ENCODE measurements at places on chromosomes 7 and 10. TPM values are rescaled to one million over a fixed set of nuclear protein-coding genes. Genes with fewer than 3 reads are reported as not detected.

DNA sequence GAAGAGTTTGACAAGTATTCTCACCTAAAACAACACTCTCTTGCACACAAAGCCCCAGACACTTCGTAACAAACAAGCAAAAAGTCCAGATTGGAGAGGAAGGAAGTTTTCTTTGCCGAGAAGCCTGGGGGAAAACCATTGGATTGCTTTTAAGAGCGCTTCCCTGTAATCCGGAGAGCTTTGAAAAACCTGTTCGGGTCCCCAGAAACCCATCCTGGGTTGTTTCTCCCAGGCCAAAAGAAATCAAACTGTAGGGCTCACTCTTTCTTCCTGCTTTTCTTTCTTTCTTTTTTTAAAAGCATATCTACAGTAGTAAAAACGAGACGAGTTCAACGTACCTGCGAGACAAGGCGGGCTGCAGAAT, 655 bp downstream of the SP8 start:
- no peak for DNase-seq

DNA sequence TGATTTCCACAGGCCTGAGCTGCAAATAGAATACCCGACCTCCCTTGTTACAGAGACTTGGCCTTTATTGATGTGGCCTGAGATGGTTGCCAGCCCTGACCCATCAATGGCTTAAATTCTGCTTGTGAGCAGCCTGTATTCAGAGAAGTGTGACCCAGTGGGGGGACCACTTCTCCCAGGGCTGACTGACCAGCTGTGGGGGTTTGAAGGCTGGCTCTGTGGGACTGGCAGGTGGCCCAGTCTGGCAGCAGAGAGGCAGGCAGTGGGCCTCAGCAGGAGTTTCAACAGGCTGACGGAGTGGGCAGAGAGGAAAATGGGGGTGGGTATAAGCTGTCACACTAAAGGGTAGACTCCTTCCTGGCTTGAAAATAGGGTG, 12.2 kb upstream of the PPIF start:
- DNase-seq: no peak

DNA sequence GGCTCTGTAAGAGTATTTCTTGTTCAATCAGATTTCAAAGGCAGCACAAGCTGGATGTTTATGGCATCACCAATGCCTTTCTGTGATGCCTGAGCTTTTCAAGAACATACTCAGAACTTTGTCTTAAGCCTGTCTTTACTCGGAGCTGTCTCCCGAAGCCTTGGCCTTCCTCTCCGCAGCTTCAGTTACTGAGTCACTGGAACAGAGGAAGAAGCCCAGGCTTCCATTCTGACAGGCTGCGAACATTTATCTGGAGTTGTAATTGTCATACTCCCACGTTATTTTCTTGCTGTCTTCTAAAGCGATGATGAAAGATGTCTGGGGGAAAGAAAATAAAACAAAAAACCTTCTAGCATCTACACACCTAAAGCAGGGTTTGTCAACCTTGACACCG, 43.9 kb downstream of the GRK5 start:
- DNase-seq: no peak

DNA sequence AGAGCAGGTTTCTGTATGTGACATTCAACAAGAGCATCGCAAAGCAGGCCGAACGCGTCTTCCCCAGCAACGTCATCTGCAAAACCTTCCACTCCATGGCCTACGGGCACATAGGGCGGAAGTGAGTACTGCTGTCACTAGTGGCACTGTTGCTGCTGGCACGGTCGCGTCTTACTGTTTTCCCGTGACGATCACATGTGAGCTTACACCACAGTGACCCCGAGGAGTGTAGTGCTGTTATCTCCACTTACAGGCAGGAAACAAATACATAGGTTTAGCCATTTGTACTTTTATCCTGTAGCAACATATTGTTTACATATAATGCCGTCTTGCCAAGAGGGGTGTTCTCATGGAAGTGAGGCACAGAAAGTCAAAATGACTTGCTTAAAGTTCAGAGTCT, 25.4 kb downstream of the FBH1 start:
- no peak for DNase-seq

GRCh38 chr10:24958091-24958720, 5.8 kb upstream of the PRTFDC1 start:
- DNase-seq: no peak

The MSS51 gene
- total RNA-seq: 3.0 TPM

- no peak for DNase-seq
Measured at GRCh38 chr7:42931447-42931833, 534 bp downstream of the PSMA2 start.

The DENND2A gene
- 14.9 TPM for total RNA-seq

The RBP3 gene
- not detected for total RNA-seq

DNA sequence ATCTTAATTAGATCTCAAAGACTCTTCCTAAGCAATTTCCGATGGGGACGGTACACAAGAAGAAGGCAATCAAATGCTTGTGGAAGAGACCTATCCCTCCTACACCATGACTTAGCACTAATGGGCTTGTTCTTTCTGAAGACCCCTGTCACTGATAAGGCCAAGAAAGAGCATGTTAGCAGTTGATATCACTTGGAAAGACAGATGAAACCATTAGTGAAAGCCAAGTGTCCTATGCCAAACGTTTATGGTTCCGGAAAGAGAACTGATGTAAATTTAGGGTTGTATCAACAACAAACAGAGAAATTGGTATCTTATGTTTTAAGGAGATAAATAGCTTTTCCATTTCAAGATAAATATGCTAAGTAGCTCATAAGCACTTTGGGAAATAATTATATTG, 6.5 kb downstream of the UROS start:
- DNase-seq: no peak

DNA sequence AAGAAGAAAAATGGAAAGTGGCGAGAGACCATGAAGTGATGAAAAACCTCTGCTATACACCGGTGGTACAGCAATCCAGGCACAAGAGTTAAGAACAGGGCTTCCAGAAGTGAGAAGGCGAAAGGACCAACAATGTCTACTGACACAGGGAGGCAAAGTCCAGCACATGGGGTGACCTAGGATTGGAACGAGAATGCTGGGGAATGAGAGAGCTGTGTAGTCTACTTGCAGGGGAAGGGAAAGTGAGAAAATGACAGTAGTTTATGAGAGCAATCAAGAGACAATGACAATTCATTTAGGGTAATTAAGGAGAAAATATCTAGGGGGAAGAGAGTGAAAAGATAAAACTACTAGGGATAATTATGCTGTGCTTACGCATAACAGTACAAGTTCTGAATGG, 169.2 kb downstream of the SLC25A13 start:
- no peak for DNase-seq

DNA sequence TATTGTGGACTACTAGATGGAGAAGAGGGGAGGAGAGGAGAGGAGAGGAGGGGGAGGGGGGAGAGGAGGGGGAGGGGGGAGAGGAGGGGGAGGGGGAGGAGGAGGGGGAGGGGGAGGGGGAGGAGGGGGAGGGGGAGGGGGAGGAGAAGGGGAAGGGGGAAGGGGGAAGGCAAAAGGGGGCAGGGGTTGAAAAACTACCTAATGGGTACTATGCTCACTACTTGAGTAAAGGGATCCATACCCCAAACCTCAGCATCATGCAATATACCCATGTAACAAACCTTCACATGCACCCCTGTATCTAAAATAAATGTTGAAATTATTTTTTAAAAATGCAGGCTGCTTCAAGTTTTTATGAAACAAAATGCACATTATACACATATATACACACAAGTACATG, 15.1 kb upstream of the LMOD2 start:
- DNase-seq: no peak

DNA sequence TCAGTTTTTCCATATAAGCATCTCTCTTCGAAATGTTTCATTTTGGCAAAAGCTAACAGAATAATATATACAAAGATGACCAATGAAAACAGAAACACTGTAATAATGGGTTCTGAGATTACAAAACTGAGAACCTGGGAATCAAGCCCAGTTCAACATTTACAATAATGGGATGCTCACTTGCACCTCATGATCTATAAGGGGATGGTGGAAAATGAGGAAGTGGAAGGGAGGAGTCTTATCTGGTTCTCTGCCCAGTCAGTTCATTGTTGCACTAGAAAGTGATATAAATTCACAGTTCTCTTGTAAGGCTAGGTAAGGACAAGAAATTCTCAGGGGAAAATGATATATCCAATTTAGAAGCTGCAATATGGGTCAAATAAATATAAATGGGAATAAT, 31.7 kb upstream of the RHOBTB1 start:
- DNase-seq: no peak

DNA sequence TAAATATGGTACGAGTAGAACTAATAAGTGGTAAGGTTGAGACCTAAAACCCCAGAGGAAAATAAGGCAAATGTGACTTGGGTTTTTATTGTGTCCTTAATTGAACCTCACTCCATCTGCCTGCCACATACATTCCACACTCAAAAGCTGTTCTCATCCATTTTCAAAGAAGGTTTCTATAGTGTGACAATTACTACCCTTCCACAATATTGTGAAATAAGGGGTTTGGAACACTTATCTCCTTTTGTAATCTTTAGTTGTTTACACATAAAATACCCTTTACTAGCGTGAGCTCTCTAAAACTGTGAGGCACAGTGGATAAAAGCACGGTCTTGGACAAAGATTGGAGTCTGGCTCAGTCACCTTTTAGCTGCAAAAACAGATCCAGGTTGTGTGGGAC, 166.6 kb downstream of the THSD7A start:
- no peak for DNase-seq

GRCh38 chr7:77484785-77485184, 52.3 kb upstream of the PTPN12 start:
- DNase-seq: no peak

The FOXL3 gene
- total RNA-seq: not detected

Data from ureter (tissue), 1 donor.